NCI-H2081 treated with DMSO at 0.1 percent for 48 hours (cell line): ENCODE measurements at places on chromosomes 3 and 15.

- DNase-seq: no peak
Measured at GRCh38 chr15:63783441-63783840, 50.3 kb downstream of the HERC1 start.

GRCh38 chr3:49668861-49669260 lies 5.3 kb upstream of the APEH start:
- DNase-seq: no peak

DNA sequence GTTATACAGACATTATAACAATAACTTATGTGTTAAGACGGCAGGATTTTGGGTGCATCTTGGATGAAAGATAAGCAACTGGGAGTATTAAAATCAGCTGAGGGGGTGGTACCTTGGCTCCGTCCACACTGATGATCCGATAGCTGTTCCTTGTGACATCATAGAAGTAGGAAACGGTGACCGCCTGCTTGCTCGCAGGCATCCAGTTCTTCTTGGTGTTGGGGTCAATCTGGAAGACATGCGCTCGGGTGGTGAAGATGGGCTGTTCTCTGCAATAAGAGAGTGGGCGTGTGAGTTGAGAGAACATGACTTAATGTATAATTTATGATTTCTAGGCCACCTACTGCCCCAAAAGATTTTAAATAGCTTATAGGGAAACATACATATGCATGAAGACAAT lies 59.9 kb downstream of the HOMER2 start:
- no peak for DNase-seq

DNA sequence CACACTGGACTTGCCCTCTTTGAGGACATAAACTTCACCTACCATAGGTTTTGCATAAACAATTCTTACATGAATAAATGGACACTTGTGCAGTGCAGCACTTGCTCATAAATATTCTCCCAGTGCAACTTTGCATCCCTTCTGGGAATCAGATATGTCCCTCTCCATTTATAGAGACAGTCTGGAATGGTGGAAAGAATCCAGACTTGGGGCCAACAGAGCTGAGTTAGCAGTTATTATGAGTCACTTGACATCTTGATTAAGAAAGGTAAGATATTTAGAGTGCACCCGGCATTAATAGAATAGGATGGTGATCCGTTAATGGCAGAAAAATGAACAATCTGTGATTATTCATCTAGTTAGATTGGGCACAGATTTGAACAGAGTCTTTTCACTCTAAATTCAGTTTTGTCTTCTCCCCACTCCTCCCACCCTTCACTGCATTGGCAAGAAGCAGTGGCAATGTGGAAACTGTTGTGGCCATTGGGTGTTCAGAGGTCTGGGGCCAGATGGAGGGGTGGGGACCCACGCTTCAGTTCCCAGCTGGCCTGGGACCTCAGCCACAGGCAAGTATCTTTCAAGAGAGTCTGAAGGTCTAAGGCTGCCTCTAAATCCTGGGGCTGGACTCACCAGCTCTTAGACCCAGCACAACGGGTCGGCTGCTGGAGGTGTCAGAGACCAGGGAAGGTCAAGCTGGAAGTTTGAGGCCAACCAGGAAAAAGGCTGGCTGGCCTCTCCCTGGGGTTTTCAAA lies 58.9 kb upstream of the KY start:
- no peak for DNase-seq

DNA sequence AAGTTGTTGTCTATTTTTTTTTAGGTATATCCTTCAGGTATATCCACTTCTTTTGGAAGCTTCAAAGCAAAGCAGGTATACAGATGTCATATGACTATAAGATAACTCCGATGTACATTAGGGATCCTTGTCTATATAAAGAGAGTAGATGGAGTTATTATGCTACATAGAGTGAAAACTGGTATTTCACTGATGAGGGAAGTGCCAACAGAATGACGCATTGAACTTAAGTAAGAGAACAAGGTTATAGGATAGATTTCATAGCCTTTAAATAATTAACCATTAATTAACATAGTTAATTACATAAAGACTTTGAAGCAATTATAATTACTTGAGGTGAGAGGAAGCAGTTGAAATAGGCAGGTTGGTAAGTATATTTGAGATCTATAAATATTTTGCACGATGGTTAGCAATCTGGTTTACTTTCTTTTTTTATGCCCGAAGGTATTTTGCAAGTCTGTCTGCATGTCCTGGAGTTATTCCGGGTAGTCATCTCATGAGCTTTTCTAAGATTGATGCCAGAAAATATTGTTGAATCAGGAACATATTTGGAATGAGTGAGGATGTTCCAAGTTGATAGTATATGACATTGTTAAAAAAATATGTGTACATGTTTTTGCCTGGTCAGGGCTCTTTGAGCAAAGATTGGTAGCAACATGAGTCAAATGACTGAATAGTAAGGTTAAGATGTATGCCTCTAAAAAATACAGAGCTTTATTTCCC lies 299.5 kb upstream of the KCNMB2 start:
- DNase-seq: no peak

DNA sequence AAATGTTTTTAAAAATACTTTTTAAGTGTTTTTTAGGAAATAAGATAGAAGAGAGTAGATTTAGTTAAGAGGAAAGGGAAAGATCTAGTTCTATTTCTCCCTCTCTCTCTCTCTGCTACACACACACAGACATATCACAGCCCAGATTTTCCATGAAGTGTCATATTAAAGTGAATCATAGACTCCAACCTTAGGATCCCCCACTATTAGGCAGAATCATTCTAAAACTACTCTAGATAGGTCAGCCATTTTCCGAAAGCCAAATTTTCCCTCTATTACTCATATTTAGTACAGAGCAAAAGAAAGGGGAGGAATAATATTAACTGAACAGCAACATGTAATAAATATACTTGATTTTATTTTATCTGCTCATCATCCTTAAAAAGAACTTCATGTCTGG lies 45.1 kb upstream of the RSL24D1 start:
- no peak for DNase-seq

DNA sequence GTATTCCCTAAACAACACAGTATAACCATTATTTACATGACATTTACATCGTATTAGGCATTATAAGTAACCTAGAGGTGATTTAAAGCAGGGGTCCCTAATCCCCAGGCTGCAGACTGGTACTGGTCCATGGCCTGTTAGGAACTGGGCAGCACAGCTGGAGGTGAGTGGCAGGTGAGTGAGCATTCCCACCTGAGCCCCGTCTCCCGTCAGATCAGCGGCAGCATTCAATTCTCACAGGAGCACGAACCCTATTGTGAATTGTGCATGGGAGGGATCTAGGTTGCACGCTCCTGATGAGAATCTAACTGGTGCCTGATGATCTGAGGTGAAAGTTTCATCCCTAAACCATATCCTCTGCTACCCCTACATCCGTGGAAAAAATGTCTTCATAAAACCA lies 138.2 kb downstream of the ATP10A start:
- no peak for DNase-seq

- no peak for DNase-seq
Measured at GRCh38 chr3:44436181-44436580, 41.3 kb downstream of the ZNF445 start.

DNA sequence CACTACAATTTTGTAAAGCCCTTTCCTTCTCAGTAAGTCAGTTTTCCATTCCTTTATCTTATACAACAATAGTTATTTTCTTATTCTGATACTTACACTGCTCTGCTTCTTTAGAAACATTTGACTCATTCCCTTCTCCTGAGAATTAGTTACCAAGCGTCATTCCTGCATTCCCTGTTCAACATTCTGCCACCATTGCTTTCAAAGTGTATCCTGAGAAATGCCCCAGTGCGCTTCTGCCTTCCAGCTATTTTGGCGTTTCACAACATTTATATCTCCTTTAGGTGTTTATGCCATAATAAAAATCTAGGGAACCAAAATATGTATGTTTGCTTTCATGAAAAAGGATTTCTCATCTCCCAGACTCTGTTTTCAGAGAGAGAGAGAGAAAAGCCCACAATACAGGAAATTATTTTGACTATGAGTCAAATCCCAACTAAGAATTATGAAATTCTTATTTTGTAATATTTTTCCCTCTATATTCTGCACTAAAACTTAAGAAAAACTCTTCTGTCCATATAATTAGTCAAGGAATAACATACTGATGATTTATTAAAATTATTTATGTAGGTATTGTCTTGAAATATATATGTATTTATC lies 118.2 kb upstream of the RAP2B start:
- DNase-seq: no peak

GRCh38 chr3:16300881-16301359 lies 35.9 kb downstream of the OXNAD1 start:
- DNase-seq: no peak
